Spinal cord (tissue), 10 donors: ENCODE measurements at places on chromosomes 16 and 17. TPM values are rescaled to one million over a fixed set of nuclear protein-coding genes. Genes with fewer than 3 reads are reported as not detected.

The TBC1D3E gene
- total RNA-seq: not detected

The ETV4 gene
- 4.7 TPM for total RNA-seq

The SEPTIN12 gene
- total RNA-seq: not detected

The TNFRSF17 gene
- 0.22 TPM for total RNA-seq

The TMEM238L gene
- not detected for total RNA-seq

The GUCY2D gene
- total RNA-seq: 0.10 TPM

The HBA2 gene
- 3,649 TPM for total RNA-seq

The OTOP2 gene
- not detected for total RNA-seq

The SMPD3 gene
- 19.6 TPM for total RNA-seq
